Ascending aorta (tissue), 2 donors: ENCODE measurements at places on chromosomes 1 and 21. TPM values are rescaled to one million over a fixed set of nuclear protein-coding genes. Genes with fewer than 3 reads are reported as not detected.

PPFIA4 gene
- 22.2 TPM for total RNA-seq

GRCh38 chr1:226981386-226981817, 41.3 kb downstream of the COQ8A start:
- no peaks in the 10 kb centered on the region for H3K27me3 ChIP-seq
- no peak overlapping the region for H3K27ac ChIP-seq
- peaks cover 14% of the 10 kb centered on the region for H3K36me3 ChIP-seq
- no peaks in the 10 kb centered on the region for H3K4me1 ChIP-seq
- no peak for DNase-seq

PGBD5 gene
- not detected for total RNA-seq

- H3K4me1 ChIP-seq, result no peaks in the 10 kb centered on the region
- DNase-seq, result no peak
- H3K27ac ChIP-seq, result no peak overlapping the region
- no peak overlapping the region for H3K4me3 ChIP-seq
These were observed 27.4 kb downstream of the DUSP10 start for GRCh38 chr1:221714227-221715152.

- H3K27ac ChIP-seq, result no peak overlapping the region
- H3K4me3 ChIP-seq, result no peak overlapping the region
- H3K4me1 ChIP-seq, result no peaks in the 10 kb centered on the region
- no peaks in the 10 kb centered on the region for H3K36me3 ChIP-seq
- no peaks in the 10 kb centered on the region for H3K27me3 ChIP-seq
- DNase-seq, result no peak
These were observed 133.3 kb downstream of the KCNK2 start for GRCh38 chr1:215215846-215216245.

GRCh38 chr1:219324629-219325367, 151.1 kb downstream of the LYPLAL1 start:
- H3K4me3 ChIP-seq, result no peak overlapping the region
- no peaks in the 10 kb centered on the region for H3K36me3 ChIP-seq
- H3K27ac ChIP-seq, result no peak overlapping the region
- H3K4me1 ChIP-seq, result peaks cover 3% of the 10 kb centered on the region

OLIG2 gene
- total RNA-seq, result not detected

PSMA5 gene
- total RNA-seq, result 2.6 TPM

DNA sequence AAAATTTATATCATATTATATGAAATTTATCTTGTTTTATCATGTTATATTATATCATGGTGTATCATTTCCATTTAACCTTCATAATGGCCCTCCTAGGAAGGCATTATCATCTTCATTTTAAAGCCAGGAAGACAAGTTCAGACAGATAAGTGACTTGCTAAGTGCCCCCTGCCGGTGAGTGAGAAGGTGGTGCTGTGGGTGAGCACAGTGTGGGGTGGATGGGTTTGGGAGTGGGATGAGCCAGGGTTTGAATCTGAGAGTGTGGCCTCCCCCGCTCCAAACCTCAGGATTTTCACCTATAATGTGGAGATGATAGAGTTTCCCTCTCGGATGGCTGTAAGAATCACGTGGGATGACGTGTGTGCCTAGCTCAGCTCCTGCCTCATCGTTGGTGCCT, 108.7 kb upstream of the IGSF21 start:
- no peak for DNase-seq
- no peaks in the 10 kb centered on the region for H3K27me3 ChIP-seq
- no peaks in the 10 kb centered on the region for H3K4me1 ChIP-seq

- no peaks in the 10 kb centered on the region for H3K4me1 ChIP-seq
These were observed 54.3 kb downstream of the NBPF6 start for GRCh38 chr1:108504447-108504846.

ARHGEF19 gene
- 1.5 TPM for total RNA-seq

IFI44L gene
- total RNA-seq, result 19.5 TPM

- H3K27me3 ChIP-seq, result no peaks in the 10 kb centered on the region
- no peak overlapping the region for H3K27ac ChIP-seq
- no peak overlapping the region for H3K4me3 ChIP-seq
These were observed 85.9 kb upstream of the IVNS1ABP start for GRCh38 chr1:185402930-185403329.

DNA sequence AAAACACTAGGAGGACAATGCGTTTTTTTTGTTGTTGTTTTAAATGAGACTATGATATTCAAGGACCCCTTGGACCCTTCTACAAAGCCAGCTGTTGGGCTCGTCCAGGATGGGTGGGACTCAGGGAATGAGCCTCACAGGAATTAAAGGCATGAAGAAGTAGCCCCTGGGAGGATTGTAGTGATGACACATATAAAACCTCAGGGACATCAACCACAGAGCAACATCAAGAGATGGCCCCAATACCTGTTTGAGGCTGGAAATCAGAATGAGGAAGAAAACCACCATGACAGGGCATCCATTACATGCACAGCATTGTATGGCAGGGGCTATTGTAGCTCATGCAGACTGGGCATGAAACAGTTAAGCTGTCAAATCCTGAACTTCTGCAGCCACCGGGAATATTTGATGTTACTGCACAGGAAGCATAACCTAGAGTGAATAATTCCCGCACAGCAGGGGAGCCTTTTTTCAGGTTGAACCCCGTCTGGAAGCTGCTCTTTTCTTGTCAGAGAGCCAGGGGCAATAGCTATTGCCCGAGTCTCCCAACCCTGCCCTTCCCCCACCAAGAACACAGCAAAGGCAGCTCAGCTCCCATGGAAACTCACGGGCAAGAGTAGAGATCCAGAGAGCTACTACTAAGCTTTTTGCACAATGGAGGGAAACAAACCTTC, 140.2 kb upstream of the FGGY start:
- peaks cover 33% of the 10 kb centered on the region for H3K4me1 ChIP-seq
- H3K27ac ChIP-seq, result peak overlapping the region; percentile 0
- H3K27me3 ChIP-seq, result no peaks in the 10 kb centered on the region
- no peaks in the 10 kb centered on the region for H3K36me3 ChIP-seq
- H3K4me3 ChIP-seq, result no peak overlapping the region

POU3F1 gene
- total RNA-seq, result not detected

GRCh38 chr1:29388884-29389283, 152.6 kb downstream of the PTPRU start:
- no peaks in the 10 kb centered on the region for H3K36me3 ChIP-seq
- no peaks in the 10 kb centered on the region for H3K4me1 ChIP-seq
- DNase-seq, result no peak

DNA sequence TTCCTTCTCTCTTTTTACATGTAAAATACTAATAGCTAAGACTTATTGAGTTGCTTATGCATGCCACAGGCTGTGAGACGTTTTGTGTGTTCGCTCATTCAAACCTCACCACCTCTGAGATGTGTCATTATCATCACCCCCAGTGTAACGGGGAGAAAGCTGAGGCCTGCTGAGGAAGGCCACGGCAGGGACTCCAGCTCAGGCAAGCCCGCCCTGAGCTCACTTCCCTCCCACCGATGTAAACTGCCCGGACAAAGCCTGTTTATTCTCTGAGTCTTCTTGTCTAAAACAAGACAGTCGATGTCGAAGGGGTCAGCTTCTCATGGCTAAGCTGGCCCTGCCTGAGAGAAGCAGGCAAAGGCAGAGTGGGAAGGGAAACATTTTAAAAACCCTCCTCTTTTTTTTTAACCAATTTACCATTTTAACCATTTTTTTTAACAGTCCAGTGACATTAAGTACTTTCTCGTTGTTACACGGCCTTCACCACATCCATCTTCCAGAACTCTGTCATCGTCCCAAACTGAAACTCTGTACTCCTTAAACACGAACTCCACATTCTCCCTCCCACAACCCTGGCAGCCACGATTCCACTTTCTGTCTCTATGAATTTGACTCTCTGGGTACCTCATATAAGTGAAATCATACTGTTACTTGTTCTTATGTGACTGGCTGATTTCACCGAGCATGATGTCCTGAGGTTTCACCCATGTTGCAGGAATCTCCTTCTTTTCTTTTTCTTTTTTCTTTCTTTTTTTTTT, 204.8 kb upstream of the GALNT2 start:
- H3K27ac ChIP-seq, result no peak overlapping the region
- H3K4me1 ChIP-seq, result peaks cover 9% of the 10 kb centered on the region
- H3K27me3 ChIP-seq, result no peaks in the 10 kb centered on the region
- DNase-seq, result no peak
- no peak overlapping the region for H3K4me3 ChIP-seq

DNA sequence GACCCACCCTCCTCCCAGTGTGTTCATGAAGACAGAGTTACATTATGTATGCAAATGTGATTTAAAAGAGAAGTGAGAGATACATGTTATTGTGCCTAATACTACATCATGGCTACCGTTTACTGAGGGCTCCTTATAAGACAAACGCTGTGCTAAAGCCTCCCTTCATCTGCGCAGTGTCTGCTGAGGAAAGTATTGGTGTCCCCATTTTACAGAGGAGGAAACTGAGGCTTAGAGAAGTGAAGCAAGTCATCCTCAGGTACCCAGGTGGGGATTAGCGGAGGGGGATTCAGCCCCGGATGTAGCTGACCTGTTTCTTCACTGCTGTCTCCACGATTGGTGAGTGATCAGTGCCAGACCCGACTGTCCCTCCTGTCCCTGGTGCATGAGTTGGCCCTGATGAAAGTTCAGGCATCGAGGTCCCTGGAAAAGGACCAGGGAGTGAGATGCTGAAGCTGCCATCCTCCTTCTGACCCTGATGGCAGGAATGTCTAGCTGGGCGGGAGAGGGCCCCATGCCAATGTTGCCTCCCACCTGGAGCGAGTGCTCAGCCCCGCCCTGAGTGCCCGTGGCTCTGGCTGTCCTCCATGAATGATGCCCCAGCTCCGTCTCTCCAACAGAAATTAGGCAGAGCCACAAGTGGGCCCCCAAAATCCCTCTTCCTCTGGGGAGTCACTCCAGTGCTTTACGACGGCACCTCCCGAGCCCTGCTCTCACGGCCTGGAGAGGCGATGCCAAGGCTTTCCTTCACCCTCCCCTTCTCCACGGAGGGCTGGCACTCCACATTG, 204.7 kb downstream of the KAZN start:
- no peak for DNase-seq
- no peaks in the 10 kb centered on the region for H3K27me3 ChIP-seq
- no peaks in the 10 kb centered on the region for H3K36me3 ChIP-seq

MAN1C1 gene
- total RNA-seq, result 14.3 TPM

GLRX2 gene
- total RNA-seq, result 2.8 TPM

GRCh38 chr1:201758499-201759050, 70.4 kb upstream of the IPO9 start:
- H3K4me1 ChIP-seq, result peaks cover 17% of the 10 kb centered on the region
- no peak for DNase-seq
- H3K27me3 ChIP-seq, result no peaks in the 10 kb centered on the region
- peak overlapping the region; percentile 97 for H3K27ac ChIP-seq
- no peaks in the 10 kb centered on the region for H3K36me3 ChIP-seq

- no peak overlapping the region for H3K27ac ChIP-seq
- no peak overlapping the region for H3K4me3 ChIP-seq
- H3K27me3 ChIP-seq, result no peaks in the 10 kb centered on the region
- no peaks in the 10 kb centered on the region for H3K36me3 ChIP-seq
- H3K4me1 ChIP-seq, result no peaks in the 10 kb centered on the region
- no peak for DNase-seq
These were observed 10.1 kb downstream of the PADI1 start for GRCh38 chr1:17214876-17215544.

SLC35F3 gene
- 1.4 TPM for total RNA-seq

DNA sequence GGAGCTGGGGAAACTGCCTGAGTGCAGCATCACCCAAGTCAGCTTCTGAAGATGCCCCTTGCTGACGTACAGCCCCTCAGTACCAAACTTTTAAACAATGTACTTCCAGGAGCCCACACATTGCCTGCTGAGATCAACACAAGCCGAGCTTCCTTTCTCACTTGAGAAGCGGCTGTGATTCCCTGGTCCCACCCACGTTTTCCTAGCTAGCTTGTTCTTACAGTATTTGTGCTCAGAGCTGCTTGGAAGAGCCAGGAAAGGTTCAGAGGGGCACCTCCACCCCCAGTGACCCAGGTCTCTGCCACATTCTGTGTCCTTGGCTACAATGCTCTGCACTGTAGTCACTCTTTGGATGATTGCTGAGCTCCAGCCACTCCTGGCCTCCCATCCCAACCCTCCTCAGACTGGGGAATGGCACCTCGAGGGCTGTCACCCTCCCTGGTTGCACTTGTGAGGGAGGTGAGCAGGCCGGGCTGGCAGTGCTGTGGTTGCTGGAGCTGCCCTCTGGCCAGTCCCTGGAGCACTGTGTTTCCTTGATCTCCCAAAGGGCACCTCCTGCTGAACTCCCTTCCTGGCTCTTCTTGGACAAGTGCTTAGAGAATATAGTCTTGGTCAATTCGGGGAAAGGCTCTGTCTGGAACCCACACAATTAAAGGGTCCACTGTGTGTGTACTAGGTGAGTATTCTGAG, 355.1 kb downstream of the AJAP1 start:
- no peak overlapping the region for H3K27ac ChIP-seq
- no peaks in the 10 kb centered on the region for H3K36me3 ChIP-seq
- no peak overlapping the region for H3K4me3 ChIP-seq
- no peak for DNase-seq
- no peaks in the 10 kb centered on the region for H3K27me3 ChIP-seq
- no peaks in the 10 kb centered on the region for H3K4me1 ChIP-seq

GRCh38 chr1:20367626-20368025, 77.0 kb downstream of the VWA5B1 start:
- H3K27ac ChIP-seq, result no peak overlapping the region
- no peak for DNase-seq
- H3K4me3 ChIP-seq, result no peak overlapping the region
- H3K27me3 ChIP-seq, result no peaks in the 10 kb centered on the region
- no peaks in the 10 kb centered on the region for H3K36me3 ChIP-seq

- H3K27ac ChIP-seq, result peak overlapping the region; percentile 88
- no peaks in the 10 kb centered on the region for H3K36me3 ChIP-seq
- H3K4me1 ChIP-seq, result peaks cover 26% of the 10 kb centered on the region
- peak overlapping the region; percentile 28 for H3K4me3 ChIP-seq
These were observed 28.6 kb downstream of the AKNAD1 start for GRCh38 chr1:108828074-108828961.

CCDC27 gene
- total RNA-seq, result not detected

CFHR4 gene
- total RNA-seq, result not detected

DNA sequence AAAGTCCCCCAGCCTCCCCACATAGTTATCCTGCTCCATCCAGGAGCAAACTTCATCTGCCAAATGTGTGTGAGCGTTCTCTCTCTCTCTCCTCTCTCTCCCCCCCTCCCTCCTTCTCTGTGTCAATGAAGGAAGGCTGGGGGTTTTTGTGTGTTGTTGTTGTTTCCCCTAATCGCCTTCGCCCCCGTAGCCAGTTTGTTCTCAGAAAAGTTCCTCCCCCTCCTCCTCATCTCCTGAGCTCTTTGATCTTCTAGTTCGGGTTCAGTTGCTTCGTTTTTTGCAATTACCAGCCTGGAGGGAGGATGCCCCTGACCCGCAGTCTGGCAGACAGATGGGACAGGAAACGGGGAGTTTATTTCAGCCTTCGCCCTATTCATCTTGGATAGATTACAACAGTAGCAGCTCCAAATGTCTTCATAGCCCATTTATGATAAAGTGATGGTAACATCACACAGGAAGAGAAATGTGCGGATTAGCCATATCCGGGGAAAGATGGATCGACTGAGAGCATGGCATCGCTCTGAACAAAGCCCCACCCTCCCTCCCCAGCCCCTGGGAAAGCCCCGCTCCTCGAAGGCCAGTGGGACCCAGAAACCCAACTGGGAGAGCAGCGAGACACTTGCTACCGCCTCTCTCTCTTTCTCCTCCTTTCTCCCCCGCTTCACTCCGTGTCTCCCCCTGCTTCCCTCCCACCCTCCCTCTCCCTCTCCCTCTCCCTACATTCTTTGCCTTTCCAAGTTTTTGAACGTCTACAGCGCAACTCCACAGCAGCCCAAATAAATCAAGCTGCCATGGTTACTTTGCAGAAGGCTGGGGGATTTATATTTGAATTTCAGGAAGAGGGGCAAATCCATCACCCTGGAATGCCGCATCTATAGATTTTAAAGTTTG, 139.7 kb upstream of the ARHGEF16 start:
- peak overlapping the region; percentile 11 for H3K4me3 ChIP-seq
- no peaks in the 10 kb centered on the region for H3K36me3 ChIP-seq
- peak overlapping the region; percentile 99 for H3K27ac ChIP-seq
- peaks cover 23% of the 10 kb centered on the region for H3K4me1 ChIP-seq
- H3K27me3 ChIP-seq, result no peaks in the 10 kb centered on the region
- DNase-seq, result no peak
